ENCODE measurements at places on chromosomes 4 and X.

DNA sequence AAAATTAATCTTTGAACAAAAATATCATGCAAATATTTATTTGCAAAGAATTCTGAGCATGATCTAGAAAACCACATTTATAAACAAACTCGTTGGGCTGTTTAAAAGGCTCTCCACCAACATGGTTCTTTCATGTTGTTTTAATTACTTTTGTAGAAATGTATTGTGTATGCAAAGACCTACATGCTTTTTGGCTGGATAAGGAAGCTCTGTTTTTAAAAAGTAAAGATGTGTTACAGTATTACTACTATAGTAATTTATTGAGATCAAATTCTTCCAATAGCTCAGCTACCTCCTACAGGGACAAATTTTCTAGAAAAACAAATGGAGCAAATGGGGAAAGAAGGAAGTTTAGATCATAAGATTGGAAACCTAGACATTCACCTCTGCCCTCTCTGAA, 177.5 kb upstream of the TTC29 start:
- no peak for DNase-seq

- no peak for DNase-seq
Measured at GRCh38 chr4:23906839-23907238, 17.0 kb upstream of the PPARGC1A start.

- no peak for DNase-seq
Measured at GRCh38 chr4:185479507-185479971, 8.0 kb upstream of the CCDC110 start.

GRCh38 chr4:147034372-147034771, 88.7 kb upstream of the TTC29 start:
- DNase-seq = no peak

DNA sequence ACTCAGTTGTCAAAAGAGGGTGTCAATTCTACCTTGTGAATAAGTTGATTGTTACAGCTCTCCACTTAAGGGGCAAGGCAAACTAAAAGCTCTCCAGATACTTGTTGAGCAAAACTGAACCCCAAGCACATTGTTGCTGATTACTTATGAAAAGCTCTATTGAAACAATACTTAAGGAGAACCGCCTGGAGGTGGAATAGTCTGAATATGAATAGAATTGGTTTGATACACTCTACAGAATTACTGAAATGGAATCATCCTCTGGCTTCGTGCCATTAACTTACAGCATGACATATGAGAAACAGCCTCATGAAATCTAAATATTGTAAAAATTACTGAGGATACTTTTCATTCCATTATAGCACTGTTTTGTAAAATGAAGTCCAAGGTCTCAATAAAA, 127.0 kb upstream of the SH3RF1 start:
- DNase-seq = no peak

GRCh38 chr4:93835929-93836328, 7.4 kb downstream of the ATOH1 start:
- DNase-seq = no peak

DNA sequence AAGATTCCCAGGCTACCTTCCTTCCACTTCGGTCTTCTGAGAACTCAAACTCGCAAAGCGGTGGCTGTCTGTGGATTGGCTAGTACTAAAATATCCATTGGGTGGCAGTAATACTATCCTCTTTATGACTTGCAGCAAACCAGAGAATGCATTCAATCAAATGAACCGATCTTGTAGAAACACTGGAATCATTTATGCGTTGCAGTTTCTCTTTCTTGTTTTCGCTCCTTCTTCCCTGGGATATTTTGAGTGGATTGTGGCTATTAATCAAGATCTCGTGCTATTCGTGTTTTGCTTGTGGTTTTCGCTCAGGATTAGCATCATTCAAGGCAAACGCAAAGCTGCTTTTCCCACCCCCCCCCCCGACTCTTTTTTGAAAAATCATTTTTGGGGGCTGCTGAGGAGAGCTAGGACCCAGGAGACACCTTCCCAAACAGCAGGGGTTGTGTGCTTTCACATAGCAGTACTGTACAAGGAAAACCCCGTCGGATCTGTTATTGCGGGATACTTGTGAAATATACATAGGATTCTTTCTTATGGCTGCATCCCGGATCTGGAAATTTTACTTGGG, at the start of gene IL1RAPL1:
TSS of gene IL1RAPL1 (plus strand) at position 466 of the 571 bp plus-strand sequence.
- peak; percentile 1 for DNase-seq

DNA sequence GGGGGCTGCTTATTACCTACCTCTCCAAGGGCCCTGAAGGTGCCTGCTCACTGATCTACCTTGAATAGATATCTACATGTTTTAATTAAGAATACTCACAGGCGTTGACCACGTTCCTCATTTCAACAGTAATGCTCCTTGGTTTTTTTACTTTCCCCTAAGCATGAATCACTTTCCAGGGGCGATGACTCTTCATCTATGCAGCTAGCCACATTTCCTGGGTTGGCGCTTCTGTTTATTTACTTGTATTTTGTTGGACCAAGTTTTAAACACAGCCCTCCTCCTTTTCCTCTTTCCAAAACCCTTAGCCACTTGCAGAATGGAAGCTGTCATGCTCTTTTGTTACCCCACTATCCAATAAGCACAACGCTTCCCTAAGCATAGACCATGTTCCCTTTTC, 50.8 kb downstream of the CBLL2 start:
- no peak for DNase-seq

GRCh38 chr4:16642897-16643296, 255.5 kb downstream of the LDB2 start:
- no peak for DNase-seq

Data from NB4 (cell line).